ENCODE measurements at places on chromosomes 2 and 18. TPM values are rescaled to one million over a fixed set of nuclear protein-coding genes. Genes with fewer than 3 reads are reported as not detected.

The TLX2 gene
- not detected for total RNA-seq

The ATP8B1 gene
- not detected for total RNA-seq

The KLHL41 gene
- not detected for total RNA-seq

The SCN2A gene
- not detected for total RNA-seq

The HAUS1 gene
- 38.4 TPM for total RNA-seq

The SULT1C4 gene
- total RNA-seq = not detected

The BBS5 gene
- 0.20 TPM for total RNA-seq

The INHA gene
- total RNA-seq = not detected

The RNF181 gene
- total RNA-seq = 95.1 TPM

The ID2 gene
- total RNA-seq = 79.3 TPM

The C1QL2 gene
- total RNA-seq = not detected
